ENCODE measurements at places on chromosomes 4 and X. TPM values are rescaled to one million over a fixed set of nuclear protein-coding genes. Genes with fewer than 3 reads are reported as not detected.

The SMIM31 gene
- total RNA-seq = 31.0 TPM

DNA sequence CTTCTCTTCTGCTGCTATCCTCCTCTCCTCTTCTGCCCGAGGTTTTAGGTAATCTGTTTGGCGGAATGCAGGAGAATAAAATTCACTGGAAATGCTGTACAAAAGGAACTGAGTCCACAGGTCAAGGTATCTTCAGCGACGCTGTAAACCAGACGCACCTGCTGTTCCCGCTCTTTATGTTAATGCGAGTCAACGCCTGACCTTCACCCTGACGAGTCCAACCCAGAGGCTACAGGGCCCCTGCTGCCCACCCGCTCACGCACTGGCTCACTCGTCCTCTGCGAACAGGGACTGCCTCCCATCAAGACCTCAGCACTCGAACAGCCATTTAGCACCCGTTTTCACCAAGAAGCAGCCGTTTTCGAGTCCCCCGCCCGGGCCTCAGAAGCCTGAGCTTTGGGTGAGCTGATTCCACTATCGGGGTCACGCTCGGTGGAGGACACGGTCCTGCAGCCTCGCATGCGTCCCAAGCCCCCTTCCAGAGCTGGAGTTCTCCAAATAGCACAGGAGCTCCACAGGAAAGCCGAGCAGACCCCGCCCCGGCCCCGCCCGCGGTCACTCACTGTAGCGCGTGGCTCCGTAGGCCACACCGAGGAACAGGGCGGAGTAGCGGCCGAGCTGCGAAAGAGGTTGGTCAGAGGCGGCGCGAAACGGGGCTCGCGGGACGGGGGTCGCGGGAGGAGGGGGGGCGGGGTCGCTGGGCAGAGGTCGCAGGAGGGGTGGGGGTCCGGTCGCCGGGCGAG lies 556 bp downstream of the ATP5ME start:
- DNase-seq = peak; percentile 76
- no peaks in the 10 kb centered on the region for H3K4me1 ChIP-seq
- H3K36me3 ChIP-seq = peaks cover 6% of the 10 kb centered on the region

GRCh38 chr4:111283066-111283677 lies 660.3 kb upstream of the PITX2 start:
- no peaks in the 10 kb centered on the region for H3K4me1 ChIP-seq
- DNase-seq = peak; percentile 74
- no peak overlapping the region for H3K4me3 ChIP-seq
- H3K27ac ChIP-seq = no peak overlapping the region

- DNase-seq = no peak
- H3K36me3 ChIP-seq = no peaks in the 10 kb centered on the region
- no peaks in the 10 kb centered on the region for H3K27me3 ChIP-seq
- H3K27ac ChIP-seq = no peak overlapping the region
- no peak overlapping the region for H3K4me3 ChIP-seq
Observed at GRCh38 chr4:21454201-21454600, 494.4 kb downstream of the KCNIP4 start.

DNA sequence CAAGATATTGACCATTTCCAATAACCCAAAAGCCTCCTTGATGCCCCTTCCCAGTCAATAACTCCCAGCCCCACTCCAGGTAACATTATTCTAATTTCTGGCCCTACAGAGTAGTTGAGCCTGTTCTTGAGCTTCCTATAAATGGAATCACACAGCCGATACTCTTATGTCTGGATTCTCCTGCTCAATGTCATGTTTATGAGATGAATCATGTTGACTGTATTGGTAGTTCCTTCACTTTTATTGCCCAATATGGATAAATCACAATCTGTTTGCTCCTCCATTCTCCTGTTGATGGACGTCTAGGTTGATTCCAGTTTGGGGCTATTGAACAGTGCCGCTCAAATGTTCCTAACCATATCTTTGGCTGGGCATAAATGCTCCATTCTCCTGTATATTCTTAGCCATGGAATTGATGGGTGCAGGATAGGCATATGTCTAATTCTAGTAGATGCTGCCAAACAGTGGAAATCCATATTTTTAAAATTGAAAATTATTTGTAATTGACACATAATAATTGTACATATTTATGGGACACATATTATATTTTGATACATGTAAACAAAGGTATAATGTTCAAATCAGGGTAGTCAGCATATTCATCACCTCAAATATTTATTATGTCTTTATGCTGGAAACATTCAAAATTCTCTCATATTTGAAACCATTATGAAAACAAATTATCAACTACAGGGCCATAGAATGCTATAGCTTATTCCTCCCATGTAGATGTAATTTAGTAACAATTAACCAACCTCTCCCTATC lies 40.5 kb upstream of the SLC2A9 start:
- no peak for DNase-seq
- H3K4me1 ChIP-seq = no peaks in the 10 kb centered on the region
- H3K27me3 ChIP-seq = no peaks in the 10 kb centered on the region
- no peak overlapping the region for H3K4me3 ChIP-seq

All from colonic mucosa (tissue), 4 donors.